ENCODE measurements at places on chromosomes 7 and 10.

DNA sequence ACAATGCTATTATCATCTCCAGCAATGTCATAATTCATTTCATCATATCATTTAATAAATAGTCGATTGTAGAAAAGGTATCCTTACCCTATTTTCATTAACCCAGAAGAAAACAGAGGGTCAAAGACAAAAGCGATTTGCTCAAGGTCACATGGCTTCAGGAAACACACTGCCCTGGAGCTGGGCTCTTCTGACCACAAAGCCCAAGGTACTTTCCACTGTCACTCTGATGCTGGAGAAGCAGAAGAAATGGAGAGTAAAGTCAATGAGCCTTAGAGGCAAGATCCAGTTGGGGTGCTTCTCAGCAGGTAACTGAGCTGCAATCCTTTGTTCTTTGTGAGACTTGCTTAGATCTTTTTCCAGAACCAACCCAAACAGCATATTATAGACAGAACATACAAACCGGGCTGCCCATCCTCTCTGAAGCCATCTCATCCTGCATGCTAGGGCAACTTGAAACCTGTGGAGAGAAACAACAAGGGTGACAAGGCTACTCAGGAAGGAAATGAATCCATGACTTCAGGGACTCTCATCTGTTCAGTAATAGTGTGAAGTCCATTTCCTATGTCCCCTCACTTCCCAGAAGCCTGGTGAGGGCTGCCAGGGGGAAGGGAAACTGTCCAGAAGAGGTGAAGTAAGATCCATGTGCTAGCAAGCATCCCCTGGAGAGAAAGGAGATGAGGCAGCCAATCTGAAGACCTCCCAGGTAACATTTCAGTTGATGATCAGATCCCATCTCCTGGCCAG is 148.6 kb upstream of the SVIL start:
- no peak for DNase-seq

DNA sequence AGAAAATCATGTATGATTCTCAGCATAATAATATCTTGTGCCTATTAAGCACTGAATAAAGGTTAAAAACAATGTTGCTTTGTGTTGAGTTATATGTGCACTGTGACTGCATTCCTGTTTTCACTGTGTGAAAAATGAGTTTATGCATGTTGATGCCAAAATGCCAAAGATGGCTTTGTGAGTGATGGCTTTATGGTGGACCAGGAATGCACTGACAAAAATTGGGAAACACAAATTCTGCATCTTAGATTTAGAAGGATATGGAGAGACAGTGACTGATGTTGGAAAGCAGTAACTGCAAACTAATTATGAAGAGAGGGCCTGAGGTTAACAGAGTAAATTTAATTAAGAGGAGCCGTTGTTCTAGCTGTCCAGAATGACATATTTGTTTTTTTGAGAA is 440.4 kb downstream of the KIF20B start:
- no peak for DNase-seq

GRCh38 chr10:131198843-131199242 is 112.7 kb downstream of the TCERG1L start:
- no peak for DNase-seq

GRCh38 chr10:60032723-60033122 is 126.4 kb upstream of the CCDC6 start:
- no peak for DNase-seq

DNA sequence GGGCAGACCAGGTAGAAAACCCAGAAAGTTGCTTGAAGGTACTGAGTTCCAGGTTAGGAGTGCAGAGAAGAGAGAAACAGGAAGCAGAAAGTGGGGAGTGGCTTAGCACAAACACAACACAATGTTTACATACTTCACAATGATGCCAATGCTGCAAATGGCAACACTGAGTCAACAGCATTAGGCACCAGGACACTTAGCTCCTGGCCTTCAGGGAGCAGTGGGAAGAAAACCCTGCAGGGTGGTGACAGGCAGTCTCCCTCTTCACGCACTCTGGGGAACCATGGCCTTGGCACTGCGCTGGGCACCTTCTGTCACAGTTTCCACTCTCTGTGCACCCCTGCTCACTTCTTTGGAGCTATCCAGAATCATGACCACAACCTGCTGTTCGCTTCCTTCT is 7.3 kb downstream of the ICA1 start:
- no peak for DNase-seq

DNA sequence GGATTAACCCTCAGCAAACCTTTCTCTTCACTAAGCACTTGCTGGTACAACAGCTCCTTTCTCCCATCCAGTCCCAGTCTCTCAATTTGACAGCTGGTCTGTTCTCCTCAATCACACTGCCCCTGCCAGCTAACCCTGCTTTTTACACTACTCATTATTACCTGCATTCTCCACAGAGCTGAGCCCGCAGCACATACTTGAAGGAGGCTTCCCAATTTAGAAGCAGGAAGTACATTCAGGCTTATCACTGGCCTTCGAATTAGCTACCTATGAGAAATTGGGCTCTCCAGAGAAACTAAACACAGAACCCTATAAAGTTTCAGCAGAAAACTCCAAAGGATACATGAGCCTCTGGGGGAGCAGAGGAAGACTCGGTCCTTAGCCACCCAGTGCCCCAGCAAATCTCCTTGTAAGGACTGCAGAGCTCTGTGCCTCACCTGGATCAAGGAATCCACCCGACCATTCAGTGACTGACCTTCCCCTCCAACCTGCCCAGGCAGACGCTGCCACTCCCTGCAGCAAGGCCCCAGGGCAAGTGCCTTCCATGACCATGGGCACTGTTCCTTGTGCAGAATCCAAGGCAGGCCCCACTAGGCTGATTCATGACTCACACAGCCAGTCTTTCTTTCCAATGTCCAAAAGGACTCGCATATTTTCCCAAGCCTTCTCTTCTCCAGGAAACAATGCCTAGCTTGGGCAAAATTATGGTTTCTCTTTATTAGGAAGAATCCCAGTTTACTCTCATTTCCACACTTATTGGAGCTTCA is 68.0 kb downstream of the VOPP1 start:
- no peak for DNase-seq

DNA sequence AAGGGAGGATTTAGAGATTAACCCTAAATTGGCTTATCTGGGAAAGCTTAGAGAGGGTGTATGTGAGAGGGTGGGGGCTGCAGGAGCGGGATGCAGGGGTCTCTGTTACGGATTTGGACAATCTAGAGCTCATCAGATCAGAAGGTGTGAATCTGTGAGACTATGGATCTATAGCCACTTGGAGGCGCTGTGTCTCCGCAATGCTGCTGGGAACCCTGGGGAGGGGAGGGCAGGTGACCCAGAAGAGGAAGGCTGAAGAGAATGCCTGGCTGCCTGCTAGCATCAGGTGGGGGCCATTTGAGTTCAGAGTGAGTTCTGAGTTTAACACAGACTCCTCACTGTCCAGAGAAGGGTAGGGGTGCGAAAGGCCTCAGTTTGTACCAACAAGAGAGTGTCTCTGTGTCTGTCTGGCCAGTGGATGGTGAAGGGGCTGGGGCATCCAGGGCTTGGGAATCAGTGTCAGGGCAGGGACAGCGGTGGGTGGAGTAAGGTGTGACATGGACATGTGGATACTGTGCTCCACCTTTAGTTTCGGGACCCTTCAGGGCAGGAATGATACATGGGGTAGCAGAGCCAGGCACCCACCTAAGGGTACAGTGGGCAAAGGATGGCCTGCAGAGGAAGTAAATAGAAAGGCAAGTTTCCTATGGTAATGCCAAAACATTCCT is 187.3 kb upstream of the PRSS58 start:
- no peak for DNase-seq

GRCh38 chr7:116403265-116403664 is 96.3 kb upstream of the CAV2 start:
- DNase-seq: no peak

- no peak for DNase-seq
Observed at GRCh38 chr10:91090761-91091529, 129.5 kb upstream of the PCGF5 start.

DNA sequence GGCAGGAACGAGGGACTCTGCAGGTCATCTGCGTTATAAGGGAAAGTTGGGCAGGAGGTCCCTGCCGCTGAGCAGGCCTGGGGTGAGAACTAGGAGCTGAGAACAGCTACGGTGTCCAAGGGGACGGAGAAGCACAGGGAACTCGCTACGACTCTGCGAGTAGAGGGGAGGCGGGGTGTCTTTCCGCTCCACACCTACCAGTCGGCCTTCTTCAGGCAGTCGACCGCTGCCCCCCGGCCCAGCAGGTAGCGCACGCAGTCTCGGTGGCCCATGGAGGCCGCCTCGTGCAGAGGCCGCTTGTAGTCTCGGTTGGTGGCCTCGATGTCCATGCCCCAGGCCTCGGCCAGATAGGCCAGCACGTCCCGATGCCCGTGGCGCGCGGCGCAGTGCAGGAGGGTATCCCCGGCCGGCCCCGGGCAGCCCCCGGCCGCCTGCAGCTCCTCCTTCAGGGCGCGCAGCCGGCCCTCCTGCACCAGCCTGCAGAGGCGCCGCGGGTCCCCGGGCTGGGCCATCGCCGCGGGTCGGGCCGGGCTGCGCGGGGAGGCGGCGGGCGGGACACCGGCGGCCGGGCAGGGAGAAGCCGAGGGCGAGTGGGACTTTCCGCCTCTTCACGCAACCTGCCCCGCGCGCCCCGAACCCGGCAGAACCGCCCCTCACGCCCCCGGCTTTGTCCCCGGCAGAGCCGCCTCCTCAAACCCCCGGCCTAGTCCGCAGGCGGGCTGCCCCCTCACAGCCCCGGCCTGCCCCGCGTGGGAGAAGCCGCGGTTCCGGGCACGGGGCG is 660 bp downstream of the ANKRD16 start:
- no peak for DNase-seq

DNA sequence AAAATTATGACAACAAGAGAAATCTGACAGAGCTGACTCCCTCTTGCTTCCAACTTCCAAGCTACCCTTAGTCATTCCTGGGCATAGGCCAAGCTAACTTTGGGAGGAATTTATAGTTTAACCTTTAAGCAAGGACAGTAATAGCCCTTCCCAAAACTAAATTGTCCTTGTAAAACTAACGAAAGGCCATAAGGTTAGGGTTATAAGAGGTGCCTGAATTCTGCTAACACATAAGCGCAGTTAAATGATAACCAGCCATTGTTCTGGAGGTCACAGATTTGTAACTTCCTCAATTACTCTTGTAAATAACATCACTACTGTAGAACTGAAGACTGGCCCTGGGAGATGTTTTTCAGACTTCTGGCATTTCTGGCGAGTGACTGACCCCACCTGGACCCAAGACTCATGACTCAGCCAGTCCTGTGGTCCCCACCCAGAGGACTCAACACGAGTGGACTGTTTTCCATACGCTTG is 481.2 kb downstream of the KCNMA1 start:
- DNase-seq: no peak

GRCh38 chr7:28782362-28782761 is 175.8 kb downstream of the TRIL start:
- no peak for DNase-seq

GRCh38 chr7:86295526-86295925 is 348.2 kb upstream of the GRM3 start:
- no peak for DNase-seq

DNA sequence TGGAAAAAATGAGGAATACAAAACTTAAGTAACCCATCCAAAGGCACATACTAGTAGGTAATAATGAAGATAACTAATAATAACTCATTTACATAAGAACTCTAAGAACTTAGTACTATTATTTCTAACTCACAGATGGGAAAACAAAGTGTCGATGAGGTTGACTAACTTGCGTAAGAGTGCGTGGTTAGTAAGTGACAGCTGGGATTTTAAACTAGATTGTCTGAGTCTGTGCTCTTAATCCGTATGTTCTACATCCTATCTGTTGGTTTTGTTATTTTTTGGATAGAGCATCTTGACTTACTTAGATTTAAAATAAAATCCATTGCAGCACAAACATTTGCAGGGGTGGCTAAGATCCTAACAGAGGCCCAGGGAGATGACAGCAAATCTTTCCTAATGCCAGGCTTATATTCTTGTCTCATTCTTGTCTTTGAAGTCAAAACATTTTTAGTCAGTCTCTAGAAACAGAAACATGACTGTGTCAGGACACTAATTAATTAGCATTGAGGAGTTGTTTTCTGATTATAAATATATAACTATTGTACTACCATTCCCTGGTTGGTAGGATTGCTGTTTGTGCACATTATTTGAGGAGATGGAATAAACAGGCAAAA is 11.7 kb downstream of the RPA3 start:
- no peak for DNase-seq

DNA sequence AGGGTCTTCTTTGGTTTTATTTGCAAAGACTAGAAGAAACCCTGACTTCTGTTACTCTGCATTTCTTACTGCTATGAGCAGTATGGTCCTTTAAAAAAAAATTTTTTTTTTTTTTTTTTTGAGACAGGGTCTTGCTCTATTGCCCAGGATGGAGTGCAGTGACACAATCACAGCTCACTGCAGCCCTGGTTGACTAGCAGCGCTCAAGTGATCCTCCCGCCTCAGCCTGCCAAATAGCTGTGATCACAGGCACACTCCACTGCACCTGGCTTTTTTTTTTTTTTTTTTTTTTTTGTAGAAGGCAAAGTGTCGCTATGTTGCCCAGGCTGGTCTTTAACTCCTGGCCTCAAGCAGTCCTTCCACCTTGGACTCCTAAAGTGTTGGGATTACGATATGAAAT is 17.4 kb downstream of the CNNM2 start:
- no peak for DNase-seq

- DNase-seq: no peak
Observed at GRCh38 chr7:121394709-121395140, 1.4 kb downstream of the FAM3C start.

DNA sequence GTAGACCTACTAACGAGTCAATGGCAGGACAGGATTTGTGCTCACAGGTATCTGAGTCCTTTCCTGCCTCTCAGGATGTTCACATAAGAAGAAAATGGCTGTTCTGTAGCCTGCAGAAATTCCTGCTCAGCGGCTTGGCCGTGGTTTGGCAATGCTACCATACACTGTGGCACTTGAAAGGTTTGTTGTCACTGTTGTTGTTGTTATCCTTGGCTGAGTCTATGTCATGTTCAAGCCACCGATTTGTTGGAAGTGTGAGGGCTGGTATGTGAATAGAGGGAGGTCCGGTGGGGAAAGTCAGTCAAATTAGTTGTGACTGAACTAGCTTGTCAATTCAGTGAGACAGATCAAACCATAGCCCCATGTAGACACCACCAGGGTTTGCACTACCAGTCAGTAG is 199.9 kb downstream of the TRIL start:
- no peak for DNase-seq

- no peak for DNase-seq
Observed at GRCh38 chr7:107659666-107660065, 962 bp upstream of the SLC26A4 start.

GRCh38 chr7:2688409-2689342 is 674 bp downstream of the AMZ1 start:
- DNase-seq: no peak

DNA sequence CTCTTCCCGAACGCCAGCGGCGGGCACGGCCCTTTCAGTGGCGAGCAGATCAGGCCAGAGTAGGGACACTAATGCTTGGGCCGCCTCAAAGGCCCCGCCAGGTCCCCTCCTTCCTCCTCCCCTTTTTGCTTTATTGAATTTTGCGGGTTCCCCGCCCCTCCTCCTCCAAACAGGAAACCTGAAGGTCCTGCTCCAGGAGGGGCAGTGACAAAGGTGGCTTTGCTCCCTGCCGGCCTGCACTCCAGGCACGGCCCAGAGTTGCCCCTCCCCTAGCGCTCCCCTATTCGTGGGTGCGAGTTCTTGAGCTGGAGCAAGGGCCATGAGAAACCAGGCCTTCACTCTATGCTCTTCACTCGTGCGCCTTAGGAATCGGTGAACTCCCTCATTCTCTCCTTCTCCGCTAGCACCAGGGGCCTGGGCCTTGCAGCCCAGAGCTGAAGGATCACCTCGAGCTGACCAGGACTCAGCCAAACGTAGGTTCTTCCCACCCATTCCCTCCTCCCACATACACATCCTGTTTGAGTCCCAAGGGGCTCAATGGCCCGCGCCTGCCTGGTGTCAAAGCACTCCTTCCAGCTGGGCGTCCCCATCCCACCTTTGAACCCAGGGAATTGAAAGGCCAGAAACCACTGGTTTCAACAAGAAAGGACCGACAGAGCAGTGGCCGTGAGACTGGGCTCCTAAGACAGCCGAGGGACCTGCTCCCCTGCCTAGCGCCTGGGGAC is 619 bp upstream of the HOXA6 start:
- DNase-seq: no peak
